Activated naive CD4-positive, alpha-beta T cell (primary cell): ENCODE measurements at places on chromosomes 5 and 9.

- DNase-seq: no peak
Measured at GRCh38 chr9:16828340-16829281, 41.9 kb downstream of the BNC2 start.

- DNase-seq: no peak
Measured at GRCh38 chr5:39698838-39699560, 274.2 kb upstream of the DAB2 start.

DNA sequence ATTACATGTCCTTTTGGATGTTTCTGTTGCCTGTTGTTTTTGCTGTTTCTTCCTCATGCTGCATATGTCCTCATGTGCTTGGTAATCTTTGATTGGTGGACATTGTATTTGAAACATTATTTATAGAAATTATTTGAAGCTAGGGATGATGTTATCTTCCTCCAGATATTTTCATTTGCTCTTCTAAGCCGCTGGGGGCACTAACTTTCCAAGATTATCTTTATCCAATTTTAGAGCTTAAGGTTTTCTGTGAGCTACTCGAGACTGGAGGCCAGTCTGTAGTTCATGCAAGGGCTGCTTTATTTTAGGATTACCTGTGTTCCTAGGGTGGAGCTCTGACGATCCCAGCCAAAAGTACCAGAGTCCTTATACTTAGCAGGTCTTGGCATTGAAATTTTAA is 40.9 kb downstream of the STX17 start:
- DNase-seq: no peak

DNA sequence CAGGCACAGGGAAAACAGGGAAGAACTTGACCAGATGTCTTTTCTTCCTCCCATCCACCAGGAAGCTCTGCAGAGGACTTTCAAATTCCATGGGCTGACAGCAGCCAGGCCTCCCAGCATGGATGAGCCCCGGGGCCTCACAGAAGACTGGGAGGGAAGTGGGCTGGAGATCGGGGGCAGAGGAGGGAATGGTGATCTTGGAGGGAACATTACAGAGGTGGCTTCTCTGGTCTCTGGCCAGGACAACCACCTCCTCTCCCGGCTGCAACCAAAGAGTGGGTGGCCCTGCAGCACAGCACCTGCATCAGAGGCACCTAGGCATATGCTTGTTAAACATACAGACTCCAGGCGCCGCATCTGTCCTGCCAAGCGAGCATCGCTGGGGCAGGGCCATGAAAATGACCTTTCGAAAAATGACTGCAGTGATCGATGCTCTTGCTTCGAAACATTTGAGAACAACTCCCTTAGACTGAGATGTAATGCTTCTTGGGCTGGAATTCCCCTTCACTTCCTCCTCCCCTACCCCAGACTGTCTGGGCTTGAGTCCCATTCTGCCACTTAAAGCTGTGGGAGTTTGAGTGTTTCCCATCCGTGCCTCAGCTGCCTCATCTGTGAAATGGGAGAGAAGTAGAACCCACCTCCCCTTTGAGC is 68.7 kb upstream of the UNC5A start:
- no peak for DNase-seq

DNA sequence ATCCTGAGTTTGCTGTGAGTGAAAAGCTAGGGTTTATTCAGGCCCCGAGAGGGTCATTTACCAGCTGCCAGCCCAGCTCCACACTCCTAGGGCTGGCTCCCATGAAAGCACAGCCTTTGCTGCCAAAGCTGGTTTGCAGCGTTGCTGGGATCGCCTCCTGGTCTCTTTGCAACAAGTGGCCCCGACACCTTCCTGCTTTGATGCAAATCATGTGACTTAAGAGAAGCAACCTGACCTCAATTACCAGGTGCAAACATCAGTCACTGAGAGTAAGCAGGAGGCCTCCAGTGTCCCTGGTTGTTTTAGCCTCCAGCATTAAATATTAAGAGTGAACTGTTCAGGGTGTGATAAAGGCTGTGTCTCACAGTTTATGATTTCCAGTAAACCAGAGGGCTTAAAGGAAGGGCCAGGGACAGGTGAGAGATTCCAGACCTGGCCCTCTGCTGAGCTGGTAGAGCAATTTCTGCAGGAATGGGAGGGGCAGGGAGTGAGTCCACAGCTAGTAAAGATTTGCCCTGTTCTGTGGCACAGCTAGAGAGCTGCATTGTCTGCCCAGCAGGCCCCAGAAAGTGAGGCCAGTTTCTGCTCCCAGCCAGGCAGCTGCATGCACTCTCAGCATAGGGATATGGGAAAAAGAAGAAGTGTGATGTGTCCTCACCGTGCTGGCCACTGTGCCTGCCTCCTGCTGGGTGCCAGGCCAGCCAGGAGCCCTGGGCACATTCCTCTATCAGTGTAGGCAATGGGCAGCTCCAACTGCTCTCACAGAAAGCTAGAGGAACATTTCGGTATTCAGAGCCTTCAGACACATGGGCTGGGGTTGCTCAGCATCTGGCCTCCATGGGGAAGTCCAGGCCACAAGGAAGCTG is 58.0 kb downstream of the SLC22A5 start:
- no peak for DNase-seq

GRCh38 chr5:23269981-23270380 is 237.4 kb upstream of the PRDM9 start:
- DNase-seq: no peak

GRCh38 chr5:73266925-73267765 is 94.2 kb downstream of the TMEM174 start:
- no peak for DNase-seq

- no peak for DNase-seq
Measured at GRCh38 chr9:27382308-27382707, 85.4 kb upstream of the EQTN start.

GRCh38 chr5:6805841-6806240 is 92.6 kb downstream of the TENT4A start:
- no peak for DNase-seq

DNA sequence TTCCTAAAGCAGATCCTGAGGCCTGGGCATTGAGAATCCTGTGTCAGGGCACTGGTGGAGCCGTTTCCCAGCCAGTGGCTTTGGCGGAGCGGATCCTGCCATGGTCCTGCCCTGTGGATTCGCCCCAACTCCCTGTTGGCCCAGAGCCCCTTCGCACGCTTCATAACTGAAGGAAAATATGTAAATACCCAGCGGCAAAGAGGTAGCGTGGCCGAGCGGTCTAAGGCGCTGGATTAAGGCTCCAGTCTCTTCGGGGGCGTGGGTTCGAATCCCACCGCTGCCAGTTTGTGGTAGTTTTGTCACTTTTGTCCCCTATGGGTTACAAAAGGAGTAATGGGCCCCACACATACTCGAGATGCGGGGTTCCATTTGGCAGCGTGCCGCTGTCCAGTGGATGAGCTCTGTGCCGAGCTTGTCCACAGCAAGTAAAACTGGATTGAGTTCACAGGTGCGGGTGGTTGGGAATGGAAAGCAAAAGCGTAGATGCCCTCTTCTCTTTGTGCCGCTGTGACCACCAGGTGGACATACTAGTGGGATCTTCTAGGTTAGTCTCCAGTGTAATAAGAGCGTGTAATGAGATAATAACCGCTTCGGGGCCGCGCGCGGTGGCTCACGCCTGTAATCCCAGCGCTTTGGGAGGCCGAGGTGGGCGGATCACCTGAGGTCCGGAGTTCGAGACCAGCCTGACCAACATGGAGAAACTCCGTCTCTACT is 17.3 kb downstream of the TRIM7 start:
- DNase-seq: no peak

DNA sequence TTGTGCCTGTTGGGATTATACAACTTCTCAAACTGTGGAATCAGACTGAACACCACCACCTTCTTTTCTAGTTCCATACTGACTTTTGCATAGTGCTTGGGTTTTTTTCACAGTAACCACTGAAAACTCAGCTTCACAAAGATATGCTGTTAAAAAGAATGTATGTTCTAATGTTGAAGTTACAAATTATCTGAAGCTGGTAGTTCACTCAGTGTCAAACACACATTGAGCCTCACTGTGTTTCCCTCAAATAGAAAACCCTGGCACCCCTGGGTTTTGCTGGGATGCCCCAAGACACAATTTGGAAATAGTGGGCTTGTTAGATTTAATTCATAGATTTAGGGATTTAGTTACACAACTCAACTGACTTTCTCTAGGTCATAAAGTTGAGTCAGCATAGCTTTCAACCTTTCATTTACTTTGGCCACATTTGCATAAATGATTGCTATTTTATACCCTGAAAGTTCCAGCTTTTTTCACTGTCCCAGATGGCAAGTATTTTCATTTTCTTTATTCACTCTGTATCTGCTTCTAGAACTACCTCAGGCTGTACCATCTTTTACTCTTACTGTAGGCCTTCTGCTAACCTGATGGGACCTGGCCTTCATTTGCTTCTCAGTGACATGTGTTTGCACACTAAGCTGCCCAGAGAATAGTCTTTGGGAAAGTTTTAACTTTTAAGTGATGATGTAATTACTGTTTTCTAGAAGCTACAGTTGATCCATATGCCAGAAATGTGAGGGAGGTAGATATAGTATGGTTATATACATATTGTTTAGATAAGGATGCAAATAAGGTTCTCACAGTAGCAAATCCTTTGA is 115.1 kb downstream of the CDC42SE2 start:
- DNase-seq: no peak

- no peak for DNase-seq
Measured at GRCh38 chr9:23850690-23851629, 24.9 kb upstream of the ELAVL2 start.
